ENCODE measurements at places on chromosomes 1 and 21.

DNA sequence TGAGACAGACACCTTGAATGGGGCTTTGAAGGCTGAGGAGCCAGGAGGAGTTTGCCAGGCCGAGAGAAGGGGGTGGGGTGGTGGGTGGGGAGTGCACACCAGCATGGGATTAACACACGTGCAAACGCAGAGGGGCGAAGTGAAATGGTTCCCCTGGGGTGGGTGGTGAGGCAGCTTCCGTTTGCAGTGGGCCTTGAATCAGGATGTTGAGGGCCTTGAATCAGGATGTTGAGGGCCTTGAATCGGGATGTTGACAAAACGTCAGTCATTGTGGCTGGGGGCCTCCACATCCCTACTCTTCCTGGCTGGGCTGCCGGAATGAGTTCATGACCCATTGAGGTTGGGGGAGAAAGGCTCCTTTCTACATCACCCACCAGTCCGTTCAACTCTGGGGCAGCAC lies 16.6 kb downstream of the LDLRAP1 start:
- DNase-seq, result no peak

DNA sequence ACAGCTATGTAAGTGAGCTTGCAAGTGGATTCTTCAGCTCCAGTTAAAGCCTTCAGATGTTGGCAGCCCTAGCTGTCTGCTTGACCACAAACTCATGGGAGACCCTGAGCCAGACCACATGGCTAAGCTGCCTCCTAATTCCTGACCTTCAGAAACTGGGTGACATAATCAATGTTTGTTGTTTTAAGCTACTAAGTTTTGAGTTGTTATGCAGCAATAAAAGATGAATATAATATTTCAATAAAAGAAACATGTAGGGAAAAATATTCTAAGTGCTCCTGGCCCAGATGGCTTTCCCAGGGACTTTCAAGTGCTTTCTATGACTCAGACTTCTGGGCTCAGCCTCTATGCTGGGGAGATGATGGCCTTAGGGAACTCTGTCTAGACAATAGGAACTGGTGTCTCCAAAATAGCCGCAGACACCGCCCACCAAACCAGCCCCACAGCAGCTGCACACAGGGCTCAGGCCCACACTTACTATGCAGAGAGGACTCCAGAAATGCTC lies 20.3 kb upstream of the AZIN2 start:
- DNase-seq, result peak; percentile 90

- DNase-seq, result no peak
Observed at GRCh38 chr1:44693159-44693558, 18.6 kb downstream of the ARMH1 start.

DNA sequence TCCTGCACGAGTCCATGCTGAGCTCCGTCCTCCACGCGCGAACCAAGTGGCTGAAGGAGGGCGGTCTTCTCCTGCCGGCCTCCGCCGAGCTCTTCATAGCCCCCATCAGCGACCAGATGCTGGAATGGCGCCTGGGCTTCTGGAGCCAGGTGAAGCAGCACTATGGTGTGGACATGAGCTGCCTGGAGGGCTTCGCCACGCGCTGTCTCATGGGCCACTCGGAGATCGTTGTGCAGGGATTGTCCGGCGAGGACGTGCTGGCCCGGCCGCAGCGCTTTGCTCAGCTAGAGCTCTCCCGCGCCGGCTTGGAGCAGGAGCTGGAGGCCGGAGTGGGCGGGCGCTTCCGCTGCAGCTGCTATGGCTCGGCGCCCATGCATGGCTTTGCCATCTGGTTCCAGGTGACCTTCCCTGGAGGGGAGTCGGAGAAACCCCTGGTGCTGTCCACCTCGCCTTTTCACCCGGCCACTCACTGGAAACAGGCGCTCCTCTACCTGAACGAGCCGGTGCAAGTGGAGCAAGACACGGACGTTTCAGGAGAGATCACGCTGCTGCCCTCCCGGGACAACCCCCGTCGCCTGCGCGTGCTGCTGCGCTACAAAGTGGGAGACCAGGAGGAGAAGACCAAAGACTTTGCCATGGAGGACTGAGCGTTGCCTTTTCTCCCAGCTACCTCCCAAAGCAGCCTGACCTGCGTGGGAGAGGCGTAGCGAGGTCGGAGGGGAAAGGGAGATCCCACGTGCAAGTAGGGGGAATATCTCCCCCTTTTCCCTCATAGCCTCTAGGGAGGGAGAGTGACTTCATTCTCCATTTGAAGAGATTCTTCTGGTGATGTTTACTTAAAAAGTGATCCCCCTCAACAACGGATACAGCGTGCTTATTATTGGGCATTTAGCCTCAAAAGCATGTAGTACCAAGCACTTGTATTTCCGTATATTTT lies 991 bp downstream of the PRMT6 start:
- DNase-seq, result peak; percentile 45

GRCh38 chr1:108523829-108524228 lies 36.1 kb upstream of the EEIG2 start:
- DNase-seq, result no peak

Data from HT1080 (cell line).